ENCODE measurements at places on chromosomes 13 and 19.

GRCh38 chr19:50252111-50252886 is 48.9 kb downstream of the MYH14 start:
- DNase-seq: no peak

- no peak for DNase-seq
Measured at GRCh38 chr13:72427757-72428528, 299.5 kb downstream of the MZT1 start.

- no peak for DNase-seq
Measured at GRCh38 chr13:43230989-43231388, 207.6 kb downstream of the DNAJC15 start.

- peak; percentile 14 for DNase-seq
Measured at GRCh38 chr13:101706651-101707050, 254.2 kb downstream of the ITGBL1 start.

GRCh38 chr19:30898353-30899103 is 450.7 kb downstream of the TSHZ3 start:
- DNase-seq: no peak
